Left ventricle myocardium inferior (tissue), 1 donor: ENCODE measurements at places on chromosomes 2 and 18. TPM values are rescaled to one million over a fixed set of nuclear protein-coding genes. Genes with fewer than 3 reads are reported as not detected.

DNA sequence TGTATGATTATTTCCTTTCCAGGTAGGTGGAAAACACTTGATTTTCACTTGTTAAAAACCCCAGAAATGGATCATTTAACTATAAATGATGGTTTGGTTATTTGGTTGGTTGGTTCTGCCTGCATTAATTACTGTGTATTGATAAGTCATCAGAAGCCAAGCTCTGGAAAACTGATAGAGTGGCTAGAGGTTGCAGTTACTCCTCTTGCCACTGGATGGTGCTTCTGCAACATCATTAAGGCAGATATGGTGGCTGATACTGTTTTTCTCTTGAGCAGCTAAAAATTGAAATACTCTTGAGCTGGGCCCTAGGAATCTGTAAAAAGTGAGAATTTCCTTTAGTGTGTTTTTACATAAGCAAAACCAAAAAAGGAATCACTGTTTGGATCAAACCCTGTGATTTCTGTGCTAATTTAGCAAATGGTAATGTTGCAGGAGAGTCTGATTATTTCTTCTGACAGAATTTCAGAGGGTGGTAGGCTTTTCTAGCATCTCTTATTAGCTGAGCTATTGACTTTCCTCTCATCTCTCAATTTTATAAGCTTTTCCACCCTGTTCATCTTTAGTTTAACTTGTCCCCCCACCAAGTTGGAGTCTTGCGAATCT is 54.3 kb downstream of the RAB10 start:
- no peak for DNase-seq

DNA sequence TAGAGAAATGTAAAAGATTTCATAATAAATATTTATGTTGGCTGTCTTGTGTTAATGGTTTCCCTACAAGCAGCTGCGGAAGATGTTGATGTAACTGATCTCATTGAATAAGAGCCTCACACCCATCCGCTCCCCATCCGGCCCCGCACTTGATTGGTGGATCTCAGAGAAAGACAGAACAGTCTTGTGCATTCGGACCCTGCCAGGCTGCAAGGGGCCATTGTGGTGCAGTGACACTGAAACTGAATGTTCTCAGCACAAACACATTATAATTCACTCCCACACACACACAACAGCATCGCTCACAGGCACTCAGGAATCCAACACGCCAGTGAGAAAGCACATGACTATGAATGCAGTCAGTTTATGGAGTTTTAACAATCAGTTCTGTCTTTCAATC is 47.8 kb downstream of the PRELID3A start:
- DNase-seq: no peak

DNA sequence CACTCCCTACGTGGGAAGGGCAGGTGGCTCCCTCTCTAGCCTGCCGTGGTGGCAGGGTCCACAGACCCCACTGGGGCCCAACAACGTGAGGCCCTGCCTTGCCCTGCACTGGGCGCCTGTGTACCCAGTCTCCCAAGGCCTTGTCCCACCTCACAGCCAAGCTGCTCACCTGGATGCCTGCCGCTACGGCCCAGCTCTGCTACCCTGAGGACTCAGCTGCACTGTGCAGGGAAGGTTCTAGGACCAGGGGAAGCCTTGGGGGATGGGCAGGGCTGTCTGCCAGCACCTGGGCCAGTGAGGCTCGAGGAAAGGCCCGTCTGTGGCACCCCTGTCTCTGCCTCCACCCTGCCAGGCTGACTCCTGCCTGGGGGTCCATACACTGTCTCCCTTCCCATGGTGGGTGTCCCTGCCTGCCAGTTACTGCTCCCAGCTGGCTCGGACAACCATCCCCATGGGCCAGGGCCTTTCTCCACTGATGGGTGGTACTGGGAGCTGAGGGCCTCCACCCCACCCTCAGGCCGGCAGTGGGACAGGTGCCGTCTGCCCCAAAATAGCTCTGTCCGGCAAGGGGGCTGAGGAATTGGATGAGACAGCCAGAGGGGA is 33.2 kb downstream of the HS6ST1 start:
- DNase-seq: peak; percentile 7

The CCDC68 gene
- 5.1 TPM for total RNA-seq

GRCh38 chr2:23083966-23084365 is 301.0 kb upstream of the KLHL29 start:
- no peak for DNase-seq

The SCN1A gene
- total RNA-seq: 0.63 TPM

The NCL gene
- total RNA-seq: 262 TPM

GRCh38 chr18:11752116-11752911 is 63.2 kb downstream of the GNAL start:
- DNase-seq: no peak

DNA sequence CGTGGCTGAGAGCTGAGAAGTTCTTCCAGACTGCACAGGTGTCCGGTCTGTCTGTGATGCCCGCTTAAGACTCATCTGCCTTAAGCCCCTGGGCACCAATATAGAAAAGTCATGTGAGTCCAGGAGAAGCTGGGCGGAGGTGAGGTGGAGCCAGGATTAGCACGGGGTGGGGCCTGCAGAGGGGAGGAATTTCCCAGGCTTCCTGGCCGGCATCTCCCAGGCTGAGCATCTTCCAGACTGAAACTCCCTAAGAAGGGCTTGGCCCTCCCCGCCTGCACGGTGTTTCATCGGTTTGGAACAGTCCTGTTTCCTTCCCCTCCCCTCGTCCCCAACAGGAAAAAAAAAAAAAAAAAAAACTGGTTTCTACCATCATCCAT is 270.3 kb downstream of the ATAD2B start:
- DNase-seq: no peak

- no peak for DNase-seq
These were observed 12.7 kb downstream of the COL3A1 start for GRCh38 chr2:188986839-188987238.

The FSHR gene
- not detected for total RNA-seq
